ENCODE measurements at places on chromosomes 2 and 18. TPM values are rescaled to one million over a fixed set of nuclear protein-coding genes. Genes with fewer than 3 reads are reported as not detected.
A peak's percentile ranks its signal among the peaks of the same experiment; 100 is the strongest.

The HTR2B gene
- not detected for total RNA-seq

- no peak for DNase-seq
Measured at GRCh38 chr2:240187989-240188590, 47.6 kb upstream of the OTOS start.

DNA sequence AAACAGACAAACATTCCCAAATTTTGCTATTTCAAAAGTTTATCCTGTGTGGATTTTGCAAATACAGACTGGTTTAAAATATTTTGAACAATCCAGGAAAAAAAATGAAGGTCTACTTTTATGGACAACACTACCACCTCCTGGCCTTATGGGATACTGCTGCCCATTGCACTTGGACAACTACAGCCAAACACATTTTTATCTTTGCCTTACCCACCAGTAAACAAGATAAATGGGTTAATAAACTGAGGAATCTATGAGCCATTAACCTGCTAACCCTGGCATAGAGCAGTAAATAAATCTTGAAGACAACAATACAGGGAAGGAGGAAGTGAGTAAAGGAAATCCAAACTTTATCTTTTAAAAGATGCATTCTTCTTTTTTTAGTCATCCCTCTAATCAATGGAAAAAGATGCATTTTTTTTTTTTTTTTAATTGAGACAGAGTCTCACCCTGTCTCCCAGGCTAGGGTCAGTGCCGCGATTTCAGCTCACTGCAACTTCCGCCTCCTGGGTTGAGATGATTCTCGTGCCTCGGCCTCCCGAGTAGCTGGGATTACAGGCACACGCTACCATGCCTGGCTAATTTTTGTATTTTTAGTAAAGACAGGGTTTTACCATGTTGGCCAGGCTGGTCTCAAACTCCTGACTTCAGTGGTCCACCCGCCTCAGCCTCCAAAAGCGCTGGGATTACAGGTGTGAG, 2.1 kb upstream of the SPIRE1 start:
- peak; percentile 54 for DNase-seq

- DNase-seq: no peak
Measured at GRCh38 chr2:96181529-96181928, 27.1 kb downstream of the STARD7 start.

All from H4 (cell line).